Suprapubic skin (tissue), 4 donors: ENCODE measurements at places on chromosomes 16 and 17.

GRCh38 chr17:18160128-18160856, 23.3 kb upstream of the ALKBH5 start:
- no peak for DNase-seq

GRCh38 chr16:59478838-59479237, 744.7 kb upstream of the GOT2 start:
- DNase-seq, result no peak

GRCh38 chr17:3542410-3543088, 15.1 kb downstream of the TRPV3 start:
- no peak for DNase-seq

DNA sequence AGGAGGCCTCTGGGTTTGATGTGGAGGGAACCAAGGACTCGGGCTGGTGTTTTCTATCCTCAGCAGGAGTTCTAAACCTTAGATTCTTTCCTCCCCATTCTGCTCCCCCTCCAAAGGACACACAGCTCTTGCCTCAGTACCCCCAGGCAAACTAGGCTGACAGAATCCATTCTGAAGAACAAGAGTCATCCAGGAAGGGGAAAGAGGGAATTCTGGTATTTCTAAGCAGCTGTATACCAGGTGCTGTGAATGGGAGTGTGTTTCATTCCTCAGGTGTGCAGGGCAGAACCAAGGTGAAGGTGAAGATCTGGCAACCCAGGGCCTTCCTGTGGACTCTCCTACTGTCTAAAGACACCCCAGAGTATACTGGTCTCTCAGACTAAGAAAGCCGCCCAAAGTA, 4.1 kb downstream of the INPP5K start:
- no peak for DNase-seq

- DNase-seq, result no peak
Observed at GRCh38 chr16:74281300-74281699, 15.3 kb upstream of the PSMD7 start.

DNA sequence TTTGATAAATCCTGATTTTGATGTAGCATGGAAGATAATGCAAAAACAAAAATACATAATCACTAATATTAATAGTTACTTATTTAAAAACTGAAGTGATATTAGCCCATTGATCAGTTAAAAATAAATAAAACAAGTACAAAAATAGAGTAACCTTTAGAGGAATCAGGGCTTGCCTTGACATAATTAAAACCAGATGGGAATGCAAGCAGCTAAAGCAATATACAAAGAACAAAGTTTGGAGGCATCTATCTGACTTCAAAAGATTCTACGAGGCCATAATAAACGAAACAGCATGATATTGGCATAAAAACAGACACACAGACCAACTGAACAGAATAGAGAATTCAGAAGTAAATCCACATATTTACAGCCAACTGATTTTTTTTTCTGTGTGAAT, 15.0 kb upstream of the HEATR3 start:
- DNase-seq, result no peak
